ENCODE measurements at places on chromosomes 7 and 10. TPM values are rescaled to one million over a fixed set of nuclear protein-coding genes. Genes with fewer than 3 reads are reported as not detected.
A peak's percentile ranks its signal among the peaks of the same experiment; 100 is the strongest.

- DNase-seq = no peak
Measured at GRCh38 chr10:130924138-130924819, 387.2 kb downstream of the TCERG1L start.

The HYAL4 gene
- total RNA-seq = not detected

DNA sequence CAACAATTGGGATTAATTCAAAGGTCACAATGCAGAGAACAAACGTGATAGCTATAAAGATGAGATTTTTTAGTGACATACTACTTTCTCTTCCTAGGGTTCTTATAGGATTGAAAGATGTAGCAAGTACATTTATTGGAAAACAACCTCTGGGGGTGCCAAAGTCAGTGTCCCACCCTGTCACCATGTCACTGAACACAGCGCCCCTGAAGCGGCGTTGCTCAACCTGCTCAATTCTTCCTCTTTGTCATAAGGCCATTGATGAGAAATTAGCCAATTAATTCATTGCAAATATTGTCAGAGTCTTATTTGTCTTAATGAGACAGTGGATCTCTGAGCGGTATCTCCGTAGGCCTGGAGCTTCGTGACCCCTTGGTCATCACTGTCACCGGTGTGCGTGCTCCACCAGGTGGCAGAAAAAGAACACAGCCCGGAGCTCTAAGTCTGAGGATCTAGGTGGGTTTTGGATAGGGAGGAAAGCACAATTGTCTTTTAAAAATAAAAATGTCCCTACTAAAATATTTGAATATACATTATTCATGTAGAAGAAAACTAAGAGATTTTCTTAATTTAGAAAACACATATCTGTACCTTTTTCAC, 362.6 kb downstream of the PAXIP1 start:
- peak; percentile 27 for DNase-seq

DNA sequence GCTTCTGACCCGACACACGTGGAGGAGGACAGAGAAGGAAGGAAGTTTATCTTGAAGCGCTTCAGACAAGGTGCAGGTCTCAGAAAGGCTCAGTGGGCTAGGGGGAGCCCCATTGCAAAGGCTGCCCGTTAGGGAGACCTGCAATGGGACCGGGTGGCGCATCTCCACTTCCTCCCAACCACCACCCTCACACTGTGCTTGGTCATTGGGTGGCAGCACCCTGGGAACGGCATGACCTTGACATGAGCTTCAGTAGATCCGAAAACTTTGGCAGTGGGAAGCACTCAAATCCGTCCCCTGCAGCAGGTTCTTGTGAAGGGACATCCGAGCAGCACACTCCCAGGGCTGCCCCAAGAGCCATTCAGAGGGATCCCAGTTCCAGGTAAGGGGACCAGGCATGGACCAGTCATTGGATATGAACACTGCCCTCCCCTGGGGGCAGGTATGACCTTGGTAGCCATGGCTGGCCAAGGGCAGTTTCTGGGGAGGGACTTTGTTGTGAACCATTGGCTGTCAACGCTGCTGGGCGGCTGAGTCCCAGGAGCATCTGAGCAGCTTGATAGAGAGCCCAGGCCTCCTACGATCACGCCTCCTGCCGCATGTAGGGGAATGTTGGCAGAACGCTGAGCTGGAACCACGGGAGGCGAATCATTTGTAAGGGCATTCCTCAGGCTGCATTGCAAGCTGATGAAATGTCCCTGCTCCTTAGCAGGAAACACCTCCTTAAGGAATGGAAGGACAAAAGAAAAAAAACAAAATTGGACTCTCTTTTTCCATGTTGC, 31.7 kb downstream of the GALNTL5 start:
- peak; percentile 9 for DNase-seq

The TRUB1 gene
- 17.1 TPM for total RNA-seq

The IRF5 gene
- 27.1 TPM for total RNA-seq

- DNase-seq = no peak
Measured at GRCh38 chr7:38524786-38525185, 106.4 kb downstream of the AMPH start.

- no peak for DNase-seq
Measured at GRCh38 chr10:15703151-15703880, 16.4 kb downstream of the ITGA8 start.

DNA sequence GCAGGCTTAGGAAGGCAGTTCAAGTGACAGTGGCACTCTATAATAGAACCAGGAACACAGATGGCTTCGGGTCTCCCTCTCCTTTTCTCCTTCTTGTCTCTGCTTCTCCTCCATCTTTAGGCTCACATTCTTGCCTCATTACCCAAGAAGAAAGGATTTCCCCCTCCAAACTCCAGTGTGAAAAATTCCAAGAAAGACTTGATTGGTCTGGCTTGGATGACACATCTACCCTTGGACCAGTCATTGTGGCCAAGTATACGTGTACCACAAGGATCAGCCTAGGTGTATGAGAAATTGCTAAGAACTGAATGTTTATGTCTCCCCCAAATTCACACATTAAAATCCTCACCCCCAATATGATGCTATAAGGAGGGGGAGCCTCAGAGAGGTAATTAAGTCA, 53.9 kb downstream of the PRTFDC1 start:
- no peak for DNase-seq

The CPA1 gene
- 0.50 TPM for total RNA-seq

DNA sequence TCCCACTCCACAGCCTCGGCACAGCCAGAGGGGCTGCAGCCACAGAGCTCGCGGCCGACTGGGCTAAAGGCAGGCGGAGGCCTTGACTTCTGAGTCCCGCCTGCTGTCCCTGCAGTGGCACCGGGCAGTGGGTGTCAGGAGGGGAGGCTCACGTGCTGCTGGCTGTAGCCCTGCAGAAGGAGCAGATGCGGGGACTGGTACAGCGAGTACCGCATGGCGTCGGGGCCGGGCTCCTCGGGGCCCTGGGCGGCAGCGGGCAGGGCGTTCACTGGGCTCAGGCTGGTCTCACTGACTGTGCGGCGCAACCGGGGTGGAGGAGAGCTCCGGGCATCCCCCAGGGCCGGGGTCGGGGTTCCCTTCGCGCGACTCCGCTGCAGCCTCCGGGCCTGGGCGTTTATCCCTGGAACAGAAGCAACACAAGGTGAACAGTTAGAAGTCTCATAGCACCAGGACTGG, 25.6 kb downstream of the PAPOLB start:
- no peak for DNase-seq

The ZNF277 gene
- total RNA-seq = 25.0 TPM

The HOXA11 gene
- 5.2 TPM for total RNA-seq

GRCh38 chr7:152989889-152990380, 230.4 kb downstream of the ACTR3B start:
- no peak for DNase-seq

- no peak for DNase-seq
Measured at GRCh38 chr7:35700865-35701264, 5.9 kb upstream of the HERPUD2 start.

- DNase-seq = no peak
Measured at GRCh38 chr7:136652635-136653370, 215.6 kb upstream of the CHRM2 start.

DNA sequence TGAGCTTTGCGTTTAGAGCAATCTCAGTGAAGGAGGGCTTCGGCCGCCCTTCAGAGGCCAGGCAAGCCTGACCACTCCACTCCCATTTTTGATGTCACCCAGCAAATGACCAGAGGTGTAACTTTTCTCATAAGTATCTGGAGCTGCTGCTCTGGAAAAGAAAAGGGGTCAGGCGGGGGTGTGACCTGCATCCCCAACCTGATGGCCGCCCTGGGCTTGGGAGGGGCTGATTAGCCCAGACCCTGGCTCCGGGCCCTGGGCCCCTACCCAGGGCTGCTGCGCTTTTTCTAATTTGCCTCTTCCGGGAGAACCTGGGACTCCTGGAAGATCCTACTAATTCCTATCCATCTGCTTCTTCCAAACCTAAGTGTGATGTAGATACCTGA, 9.6 kb upstream of the EBF3 start:
- DNase-seq = no peak

- no peak for DNase-seq
Measured at GRCh38 chr10:128739930-128740329, 613.7 kb upstream of the MKI67 start.

The RAPGEF5 gene
- 67.8 TPM for total RNA-seq

GRCh38 chr10:32077896-32078485, 21.8 kb upstream of the KIF5B start:
- no peak for DNase-seq

The TUBB8 gene
- total RNA-seq = not detected

DNA sequence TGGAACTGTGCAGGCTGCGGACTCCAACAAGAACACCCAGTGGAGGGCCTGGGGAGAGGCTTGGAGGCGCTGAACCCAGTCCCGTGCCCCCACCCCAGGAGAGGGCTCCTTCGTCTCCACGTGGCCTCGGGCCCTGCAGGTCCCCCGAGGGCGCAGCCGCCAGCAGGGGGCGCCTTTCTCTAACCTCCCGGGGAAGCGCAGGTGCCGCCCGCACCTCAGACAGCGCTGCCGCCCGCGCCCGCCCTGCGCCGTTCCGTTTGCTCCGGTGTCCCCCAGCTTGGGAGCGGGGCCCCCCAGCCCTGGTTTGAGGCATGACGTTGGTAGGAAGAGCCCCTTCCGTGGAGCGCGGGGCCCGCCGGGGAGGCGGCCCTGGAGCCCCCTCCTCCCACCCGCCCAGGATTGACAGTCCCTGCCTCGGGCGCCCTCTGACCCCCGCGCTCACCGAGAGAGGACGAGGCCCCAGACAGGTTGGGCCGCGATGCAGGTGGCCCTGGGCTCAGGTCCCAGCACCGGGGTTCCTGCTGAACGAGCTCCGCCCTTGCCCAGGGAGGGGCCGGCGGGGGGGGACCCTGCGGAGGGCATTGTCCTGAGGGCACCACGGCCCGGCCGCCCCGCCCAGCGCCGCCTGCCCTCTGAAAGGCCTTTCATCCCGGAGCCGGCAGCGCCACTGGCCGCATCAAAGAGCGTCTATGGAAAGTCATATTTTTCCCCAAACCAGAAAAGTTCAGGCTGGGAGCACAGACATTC, 42.8 kb downstream of the FOXL3 start:
- DNase-seq = peak; percentile 84
